ENCODE measurements at places on chromosomes 11 and 22. TPM values are rescaled to one million over a fixed set of nuclear protein-coding genes. Genes with fewer than 3 reads are reported as not detected.

DNA sequence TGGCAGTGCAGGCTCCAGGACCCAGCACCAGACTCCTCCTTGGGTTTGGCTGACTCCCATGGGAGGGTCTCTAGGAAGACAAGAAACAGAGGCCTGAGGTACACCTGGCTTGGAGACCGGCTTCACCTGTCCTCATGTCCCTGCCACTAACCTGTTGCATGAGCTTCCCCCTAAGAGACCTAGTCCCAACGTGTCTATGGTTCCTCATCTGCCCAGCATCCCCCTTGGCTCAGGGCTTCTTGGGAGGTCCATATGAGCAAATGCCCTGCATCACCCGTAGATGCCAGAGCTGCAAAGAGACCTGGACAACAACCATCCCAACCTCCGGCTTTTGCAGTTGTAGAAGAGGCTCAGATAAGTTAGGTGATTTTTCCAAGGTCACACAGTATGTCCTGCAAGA lies 123.5 kb downstream of the BUD13 start:
- H3K36me3 ChIP-seq, result no peaks in the 10 kb centered on the region
- DNase-seq, result no peak
- no peaks in the 10 kb centered on the region for H3K27me3 ChIP-seq

- no peaks in the 10 kb centered on the region for H3K36me3 ChIP-seq
- H3K27me3 ChIP-seq, result no peaks in the 10 kb centered on the region
Measured at GRCh38 chr22:17912945-17913721, 111.2 kb downstream of the MICAL3 start.

- H3K36me3 ChIP-seq, result no peaks in the 10 kb centered on the region
- no peaks in the 10 kb centered on the region for H3K27me3 ChIP-seq
- DNase-seq, result peak; percentile 67
Measured at GRCh38 chr22:44667829-44668189, 34.2 kb upstream of the PRR5 start.

GRCh38 chr22:35521358-35522224 lies 19.0 kb upstream of the RASD2 start:
- H3K36me3 ChIP-seq, result no peaks in the 10 kb centered on the region
- DNase-seq, result no peak
- H3K4me3 ChIP-seq, result no peak overlapping the region
- peaks cover 23% of the 10 kb centered on the region for H3K27me3 ChIP-seq
- H3K27ac ChIP-seq, result no peak overlapping the region

DNA sequence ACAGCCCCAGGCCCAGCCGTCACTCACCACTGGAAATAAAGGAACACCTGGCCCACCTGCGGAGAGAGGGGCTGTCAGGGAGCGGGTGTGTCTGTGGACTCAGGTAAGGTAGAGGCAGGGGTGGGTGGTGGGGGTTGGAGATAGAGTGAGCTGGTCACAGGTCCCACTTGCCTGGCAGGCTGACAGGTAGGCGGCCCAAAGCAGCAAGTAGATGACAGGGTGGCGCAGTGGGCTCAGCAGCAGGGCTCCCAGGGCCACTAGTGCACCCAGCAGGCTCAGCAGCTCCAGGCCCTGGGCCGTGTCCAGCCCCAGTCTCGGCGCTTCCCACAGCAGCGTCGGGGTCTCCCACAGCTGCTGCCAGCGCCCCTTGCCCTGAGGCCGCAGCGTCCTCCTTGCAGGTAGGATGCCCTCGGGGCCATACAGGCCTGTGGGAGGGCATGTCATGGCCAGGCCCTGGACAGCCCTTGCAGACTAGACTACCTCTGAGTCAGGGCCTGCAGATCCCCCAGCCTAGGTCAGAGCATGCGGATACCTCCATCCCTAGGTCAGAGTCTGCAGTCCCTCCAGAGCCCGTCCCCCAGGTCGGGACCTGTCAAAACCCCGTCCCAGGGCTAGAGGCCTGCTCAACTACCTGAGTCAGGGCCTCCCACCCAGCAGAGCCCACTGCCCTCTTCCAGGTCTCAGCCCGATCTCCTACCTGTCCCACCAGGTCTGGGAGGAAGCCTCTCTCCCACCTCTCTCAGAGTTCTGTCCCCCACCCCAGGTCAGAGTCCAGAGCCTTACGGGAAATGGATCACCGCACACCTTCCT lies 686 bp downstream of the LMF2 start:
- H3K27ac ChIP-seq, result peak overlapping the region; percentile 69
- peak overlapping the region; percentile 97 for H3K4me3 ChIP-seq

GRCh38 chr11:72831521-72832300 lies 17.5 kb downstream of the ATG16L2 start:
- H3K4me1 ChIP-seq, result peaks cover 29% of the 10 kb centered on the region
- H3K4me3 ChIP-seq, result no peak overlapping the region
- peak; percentile 58 for DNase-seq
- peak overlapping the region; percentile 88 for H3K27ac ChIP-seq

DNA sequence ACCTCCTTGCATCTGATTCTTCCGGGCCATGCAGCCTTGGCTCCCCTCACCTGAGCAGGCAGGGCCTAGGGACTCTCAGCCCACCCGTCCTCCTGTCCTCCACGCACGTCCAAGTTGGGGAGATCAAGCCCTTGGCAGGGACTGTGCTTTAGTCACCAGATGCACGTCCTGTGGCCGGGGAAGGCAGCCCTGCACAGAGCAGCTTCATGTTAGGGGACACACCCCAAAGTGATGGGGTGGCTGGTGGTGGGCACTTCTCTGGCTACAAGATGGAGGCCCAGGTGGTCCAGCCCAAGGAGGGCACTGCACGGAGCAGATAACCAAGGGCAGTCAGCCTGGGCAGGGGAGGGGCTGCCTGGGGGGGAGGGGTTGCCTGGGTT lies 1.2 kb downstream of the MUC5B start:
- H3K27ac ChIP-seq, result no peak overlapping the region
- H3K4me3 ChIP-seq, result no peak overlapping the region
- DNase-seq, result no peak
- H3K27me3 ChIP-seq, result no peaks in the 10 kb centered on the region

DNA sequence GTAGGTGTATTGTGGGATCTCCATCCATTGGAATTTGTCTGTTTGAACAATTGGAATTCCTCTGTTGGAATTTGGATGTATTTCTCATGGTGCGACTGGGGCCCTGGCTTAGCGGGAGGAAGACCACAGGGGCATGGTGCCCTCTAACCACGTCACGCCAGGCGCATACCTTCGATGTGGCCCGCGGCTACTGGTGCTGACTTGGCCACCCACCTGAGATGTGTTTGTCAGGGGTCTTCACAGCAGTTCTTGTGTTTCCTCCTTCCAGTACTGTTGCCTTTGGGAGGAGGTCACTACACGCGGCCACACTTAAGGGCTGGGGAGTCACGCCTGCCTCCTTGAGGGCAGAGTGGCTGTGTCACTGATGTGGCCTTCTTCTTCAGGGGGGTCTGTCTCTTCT lies 36.6 kb upstream of the GRAMD4 start:
- H3K4me3 ChIP-seq, result no peak overlapping the region
- no peaks in the 10 kb centered on the region for H3K36me3 ChIP-seq
- no peaks in the 10 kb centered on the region for H3K27me3 ChIP-seq
- H3K27ac ChIP-seq, result no peak overlapping the region
- peaks cover 50% of the 10 kb centered on the region for H3K4me1 ChIP-seq

DNA sequence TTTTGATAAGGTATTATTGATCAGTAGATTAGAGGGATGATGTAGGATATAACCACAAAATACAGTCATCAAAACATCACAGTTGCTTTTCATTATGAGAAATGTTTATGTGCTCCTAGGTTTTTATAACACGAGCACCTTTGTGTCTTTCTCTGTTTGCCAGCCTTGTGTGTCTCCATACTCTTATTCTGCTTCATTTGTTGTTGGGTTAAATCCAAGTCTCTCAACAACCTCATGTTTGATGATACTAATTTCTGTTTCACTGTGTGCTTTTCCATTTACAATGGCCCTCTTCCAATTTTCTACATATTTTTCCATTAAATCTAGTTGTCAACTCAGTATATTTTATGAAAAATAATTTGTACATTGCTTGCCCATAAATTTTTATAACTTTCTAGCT lies 107.7 kb upstream of the POU2AF2 start:
- H3K4me3 ChIP-seq, result no peak overlapping the region
- no peak for DNase-seq
- peaks cover 12% of the 10 kb centered on the region for H3K27me3 ChIP-seq
- no peak overlapping the region for H3K27ac ChIP-seq
- no peaks in the 10 kb centered on the region for H3K36me3 ChIP-seq

GRCh38 chr11:130490682-130491449 lies 42.4 kb downstream of the ADAMTS15 start:
- no peaks in the 10 kb centered on the region for H3K36me3 ChIP-seq
- no peak for DNase-seq
- no peak overlapping the region for H3K27ac ChIP-seq
- peaks cover 11% of the 10 kb centered on the region for H3K27me3 ChIP-seq
- H3K4me1 ChIP-seq, result no peaks in the 10 kb centered on the region

GRCh38 chr11:92697461-92698312 lies 271.8 kb upstream of the MTNR1B start:
- H3K27me3 ChIP-seq, result no peaks in the 10 kb centered on the region
- no peaks in the 10 kb centered on the region for H3K36me3 ChIP-seq
- DNase-seq, result no peak
- no peak overlapping the region for H3K27ac ChIP-seq
- no peak overlapping the region for H3K4me3 ChIP-seq
- peaks cover 10% of the 10 kb centered on the region for H3K4me1 ChIP-seq

DNA sequence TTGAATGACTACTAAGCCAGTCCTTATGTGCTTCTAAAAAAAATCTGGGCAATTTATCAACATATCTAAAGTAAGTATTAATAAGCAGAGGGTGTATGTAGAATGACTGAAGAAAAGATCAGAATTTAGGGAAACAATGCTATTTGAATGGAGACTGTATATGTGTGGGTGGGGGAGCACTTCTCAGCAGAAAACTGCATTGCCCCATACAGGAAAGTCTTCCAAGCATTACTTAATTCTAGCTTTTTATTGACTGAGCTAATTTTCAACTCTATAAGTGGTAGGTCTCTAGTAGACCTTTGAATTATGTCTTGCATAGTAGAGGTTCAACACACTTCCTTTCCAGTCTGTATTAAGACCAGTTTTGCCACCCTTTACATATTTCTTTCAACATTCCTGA lies 41.7 kb downstream of the CASP12 start:
- no peaks in the 10 kb centered on the region for H3K36me3 ChIP-seq
- peaks cover 14% of the 10 kb centered on the region for H3K4me1 ChIP-seq
- DNase-seq, result no peak
- no peak overlapping the region for H3K27ac ChIP-seq
- no peaks in the 10 kb centered on the region for H3K27me3 ChIP-seq
- H3K4me3 ChIP-seq, result no peak overlapping the region

- H3K36me3 ChIP-seq, result peaks cover 5% of the 10 kb centered on the region
- H3K4me1 ChIP-seq, result peaks cover 40% of the 10 kb centered on the region
- no peaks in the 10 kb centered on the region for H3K27me3 ChIP-seq
- no peak overlapping the region for H3K4me3 ChIP-seq
Measured at GRCh38 chr11:13303668-13304649, 26.4 kb downstream of the BMAL1 start.

Gene NNMT
- not detected for total RNA-seq

Gene FOLH1
- total RNA-seq, result not detected

Gene LBHD1
- total RNA-seq, result 13.0 TPM

Gene PKDREJ
- not detected for total RNA-seq

Gene RAG2
- total RNA-seq, result not detected

Gene SLC39A13
- total RNA-seq, result 21.0 TPM

Gene OR5A2
- not detected for total RNA-seq

Gene FUT4
- 5.4 TPM for total RNA-seq

Measured in activated T-cell treated with anti-CD3 and anti-CD28 coated beads, Interleukin-2, amount 50 U/mL, for 72 hours (primary cell).